GDM1 (cell line): ENCODE measurements at places on chromosomes 6 and 20.

GRCh38 chr6:31836474-31837368 is 9.2 kb downstream of the HSPA1B start:
- no peak for DNase-seq

GRCh38 chr6:18219591-18219990 is 44.7 kb downstream of the DEK start:
- DNase-seq = no peak

DNA sequence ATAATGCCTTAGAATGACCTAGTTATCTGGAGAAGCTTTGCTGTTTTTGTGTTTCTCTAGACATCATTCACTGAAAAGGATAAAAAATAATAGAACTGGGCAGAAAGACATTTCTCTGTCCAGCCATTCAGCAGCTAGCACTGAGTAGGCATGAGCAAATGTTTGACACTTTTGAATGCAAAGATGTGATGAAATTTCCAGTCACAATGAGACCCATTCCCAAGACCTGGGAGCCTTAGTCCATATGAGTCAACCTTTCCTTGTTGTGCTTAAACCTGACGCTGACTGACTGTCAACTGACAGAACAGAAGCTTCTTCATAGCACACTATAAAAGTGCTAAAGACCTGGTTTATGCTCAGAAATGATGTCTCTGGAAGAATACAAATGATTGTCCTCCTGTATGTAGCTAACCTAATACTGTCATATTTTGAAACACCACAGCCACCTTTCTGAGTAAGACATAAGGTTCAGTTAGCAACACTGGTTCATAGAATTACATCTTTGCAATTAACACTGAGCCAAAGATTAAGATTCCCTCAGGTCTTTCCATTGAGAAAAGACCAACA is 17.1 kb downstream of the RALGAPA2 start:
- DNase-seq = no peak

DNA sequence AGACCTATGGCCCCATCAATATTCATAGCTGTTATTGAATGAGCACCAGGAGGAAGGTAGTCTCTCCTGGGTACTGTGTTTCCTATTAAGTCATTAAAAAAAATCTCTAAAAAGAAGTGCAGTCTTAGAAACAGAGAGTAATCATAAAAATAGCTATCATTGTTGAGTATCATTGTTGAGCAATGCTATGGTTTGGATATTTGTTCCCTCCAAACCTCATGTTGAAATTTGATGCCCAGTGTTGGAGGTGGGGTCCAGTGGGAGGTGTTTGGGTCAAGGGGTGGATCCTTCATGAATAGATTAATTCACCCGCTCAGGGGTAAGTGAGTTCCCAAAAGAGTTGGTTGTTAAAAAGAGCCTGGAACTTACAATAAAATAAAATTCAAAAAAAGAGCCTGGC is 88.1 kb upstream of the IYD start:
- DNase-seq = no peak

DNA sequence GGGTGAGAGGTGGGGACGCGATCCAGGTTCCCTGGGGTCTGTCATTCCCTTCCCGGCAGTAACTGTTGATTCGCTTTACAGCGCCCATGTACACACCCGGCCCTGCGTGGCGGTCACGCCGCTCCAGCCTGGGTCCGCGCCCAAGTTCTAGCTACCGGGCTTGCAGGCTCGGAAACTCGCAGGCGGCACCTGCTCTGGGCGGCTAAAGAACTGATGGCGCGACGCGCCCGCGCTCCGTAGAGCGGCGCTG is 1.4 kb upstream of the POU3F2 start:
- DNase-seq = no peak

DNA sequence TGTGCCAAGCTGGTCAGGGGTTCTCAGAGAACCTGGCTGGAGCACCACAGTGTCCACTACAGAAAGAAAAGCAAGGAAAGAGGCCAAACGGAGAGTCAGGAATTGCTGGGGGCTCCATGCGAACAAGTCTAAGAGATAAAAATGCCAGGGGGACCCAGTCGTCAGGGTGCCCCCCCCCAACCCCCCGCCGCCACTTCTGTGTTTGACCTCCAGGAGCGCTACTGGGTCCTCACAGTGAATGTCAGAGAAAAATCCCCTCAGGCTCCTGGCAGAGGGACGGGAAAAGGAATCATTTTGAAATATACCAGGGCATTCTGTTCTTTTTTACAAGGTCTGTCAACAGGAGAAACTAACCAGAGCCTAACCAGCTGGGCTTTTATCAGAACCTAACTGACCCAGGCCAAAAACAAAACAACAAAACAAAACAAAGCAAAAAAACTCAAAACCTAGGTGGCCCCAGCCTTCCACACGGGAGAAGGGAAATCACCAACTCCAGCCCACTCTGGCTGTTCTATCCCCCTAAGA is 17.9 kb upstream of the NELFCD start:
- DNase-seq = no peak

DNA sequence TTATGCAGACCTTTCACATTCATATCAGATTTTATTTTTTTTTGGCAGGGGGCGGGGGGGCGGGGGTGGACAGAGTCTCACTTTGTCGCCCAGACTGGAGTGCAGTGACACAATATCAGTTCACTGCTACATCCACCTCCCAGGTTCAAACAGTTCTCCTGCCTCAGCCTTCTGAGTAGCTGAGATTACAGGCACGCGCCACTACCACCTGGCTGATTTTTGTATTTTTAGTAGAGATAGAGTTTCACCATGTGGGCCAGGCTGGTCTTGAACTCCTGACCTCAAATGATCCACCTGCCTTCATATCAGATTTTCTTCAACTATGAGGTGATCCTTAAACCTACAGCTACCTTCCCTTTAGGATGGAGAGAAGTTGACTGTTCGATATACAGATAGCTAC is 8.0 kb upstream of the SUMO4 start:
- DNase-seq = no peak
